Hematopoietic multipotent progenitor cell treated with erythropoietin and hydrocortisone succinate and interleukin-3 and kit ligand, for 8 days (in vitro differentiated cells): ENCODE measurements at places on chromosomes 1 and 21.
A peak's percentile ranks its signal among the peaks of the same experiment; 100 is the strongest.

- DNase-seq, result no peak
Measured at GRCh38 chr1:31627930-31628559, 10.6 kb downstream of the HCRTR1 start.

- no peak for DNase-seq
Measured at GRCh38 chr1:167703557-167703956, 18.2 kb upstream of the MPZL1 start.

DNA sequence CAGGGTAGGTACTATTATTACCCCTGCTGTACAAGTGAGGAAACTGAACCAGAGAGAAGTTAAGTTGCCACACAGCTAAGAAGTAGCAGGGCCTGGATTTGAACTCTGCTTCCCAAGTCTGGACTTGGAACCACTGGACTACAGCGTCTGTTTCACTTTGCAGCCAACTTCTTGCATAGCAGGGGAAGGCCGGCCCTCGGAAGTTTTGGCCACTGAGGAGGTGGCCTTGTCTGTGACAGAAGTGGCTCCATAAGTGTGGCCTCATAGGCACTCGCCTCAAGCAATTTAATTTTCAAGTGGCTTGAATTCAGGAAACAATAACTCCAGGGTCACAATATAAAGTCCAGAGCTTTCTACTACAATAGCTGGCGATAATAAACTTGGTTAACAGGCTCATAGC lies 41.4 kb downstream of the PLEKHA6 start:
- DNase-seq, result no peak

GRCh38 chr1:214018386-214019268 lies 30.9 kb downstream of the PROX1 start:
- DNase-seq, result no peak

DNA sequence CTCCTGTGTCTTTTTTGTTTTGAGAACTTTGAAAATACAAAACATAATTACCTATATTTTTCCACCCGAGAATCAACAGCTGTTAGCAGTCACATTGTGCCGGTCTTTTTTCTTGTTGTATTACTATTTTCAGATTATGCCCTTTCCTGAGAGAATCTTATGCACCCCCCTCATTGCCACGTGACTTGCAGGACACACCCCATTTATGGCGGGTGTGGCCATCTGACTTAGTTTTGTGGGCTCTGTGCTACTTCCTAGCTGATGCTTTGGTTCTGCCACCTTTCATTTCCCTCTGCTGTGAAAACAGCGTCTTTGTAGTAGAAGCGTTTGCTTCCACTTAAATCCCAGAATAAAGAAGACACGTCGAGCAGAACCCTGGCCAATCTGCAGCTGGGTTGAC lies 82.8 kb upstream of the SOX13 start:
- peak; percentile 19 for DNase-seq

DNA sequence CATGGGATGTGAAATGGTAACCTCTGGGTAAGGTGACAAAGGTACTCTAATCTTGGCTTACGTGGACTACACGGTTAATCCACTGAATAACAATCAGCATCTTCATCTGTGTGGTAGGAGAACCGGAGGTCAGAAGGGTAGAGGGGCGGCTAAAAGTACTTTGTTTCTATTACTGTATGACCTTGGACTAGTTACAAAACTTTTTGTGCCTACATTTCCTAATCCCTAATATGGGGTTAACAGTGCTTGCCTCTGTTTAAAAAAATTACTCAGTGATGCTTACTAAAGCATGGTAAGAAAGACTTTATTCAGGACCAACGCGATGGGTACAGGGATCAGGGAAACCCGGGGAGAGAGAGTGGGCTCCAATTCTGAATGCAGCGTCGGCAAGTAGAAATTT lies 1.7 kb upstream of the MRPS6 start:
- DNase-seq, result no peak

DNA sequence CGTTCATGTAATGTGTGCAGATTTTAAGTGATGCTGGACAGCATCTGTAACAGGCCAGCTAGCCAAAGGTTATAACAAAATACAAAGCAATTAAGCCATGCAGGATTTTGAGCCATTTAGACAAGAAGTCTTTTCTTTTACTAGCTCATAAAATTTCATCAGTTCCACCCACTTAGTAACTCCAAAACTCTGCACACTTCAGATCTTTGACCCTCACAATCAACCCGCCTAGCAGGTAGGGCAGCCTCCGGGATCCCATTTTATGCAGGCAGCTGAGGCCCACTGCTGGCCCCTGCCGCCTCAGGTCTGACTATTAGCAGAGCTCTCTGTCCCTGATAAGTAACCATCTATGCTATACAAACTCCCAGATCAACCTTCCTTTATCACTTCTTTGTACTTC lies 9.2 kb downstream of the LBR start:
- no peak for DNase-seq

DNA sequence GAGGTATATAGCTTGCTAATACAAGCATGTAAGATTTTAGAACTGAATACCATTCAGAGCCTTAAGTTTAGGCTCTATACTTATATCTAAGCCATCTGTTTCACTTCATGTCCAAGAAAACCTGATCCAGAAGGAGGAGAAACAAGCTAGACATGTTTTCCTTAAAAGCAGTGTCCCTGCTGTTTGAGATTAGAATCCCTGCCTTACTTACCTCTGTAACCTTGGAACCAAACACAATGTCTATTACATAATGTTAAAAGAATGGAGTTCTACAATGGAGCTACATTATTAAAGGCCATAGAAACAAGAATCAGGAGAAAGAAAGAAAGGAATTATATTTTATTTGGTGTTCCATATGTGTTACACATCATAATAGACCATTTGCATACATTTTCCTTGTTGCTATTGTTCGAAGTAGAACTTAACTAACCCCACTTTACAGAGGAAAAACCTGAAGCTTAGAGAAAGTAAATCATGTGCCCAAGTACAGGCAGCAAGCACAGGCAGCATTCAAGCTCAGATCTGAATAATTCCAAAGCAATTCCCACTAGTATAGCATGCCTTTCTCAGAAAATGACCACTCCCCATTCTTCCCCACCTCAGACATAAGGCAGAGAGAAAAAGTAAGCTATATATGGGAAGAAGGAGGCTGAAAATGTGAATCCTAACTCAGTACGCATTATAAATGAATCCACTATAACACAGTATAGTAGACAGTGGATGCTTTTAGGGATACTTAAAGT lies 380.1 kb upstream of the SPAG17 start:
- no peak for DNase-seq

DNA sequence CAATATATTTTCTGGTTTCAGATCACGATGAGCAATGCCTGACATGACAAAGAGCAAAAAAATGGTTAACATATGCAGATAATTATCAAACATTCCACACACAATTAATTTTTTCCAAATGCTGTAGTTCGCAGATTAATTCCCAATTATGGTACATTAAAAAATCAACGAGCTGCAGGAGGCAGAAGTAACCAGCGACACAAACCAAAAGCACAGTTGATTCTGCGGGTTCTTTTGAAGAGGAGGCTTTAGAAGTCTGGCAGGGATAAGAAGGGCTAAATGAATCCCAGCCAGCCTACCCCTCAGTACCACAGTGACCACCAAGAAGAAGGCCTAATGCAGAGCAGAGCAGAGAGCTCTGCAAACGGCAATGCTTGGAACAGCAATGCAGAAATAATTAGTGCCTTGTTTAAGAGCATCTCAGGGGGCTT lies 17.0 kb upstream of the KNCN start:
- no peak for DNase-seq

GRCh38 chr1:47388891-47389238 lies 27.2 kb upstream of the FOXE3 start:
- DNase-seq, result peak; percentile 61

DNA sequence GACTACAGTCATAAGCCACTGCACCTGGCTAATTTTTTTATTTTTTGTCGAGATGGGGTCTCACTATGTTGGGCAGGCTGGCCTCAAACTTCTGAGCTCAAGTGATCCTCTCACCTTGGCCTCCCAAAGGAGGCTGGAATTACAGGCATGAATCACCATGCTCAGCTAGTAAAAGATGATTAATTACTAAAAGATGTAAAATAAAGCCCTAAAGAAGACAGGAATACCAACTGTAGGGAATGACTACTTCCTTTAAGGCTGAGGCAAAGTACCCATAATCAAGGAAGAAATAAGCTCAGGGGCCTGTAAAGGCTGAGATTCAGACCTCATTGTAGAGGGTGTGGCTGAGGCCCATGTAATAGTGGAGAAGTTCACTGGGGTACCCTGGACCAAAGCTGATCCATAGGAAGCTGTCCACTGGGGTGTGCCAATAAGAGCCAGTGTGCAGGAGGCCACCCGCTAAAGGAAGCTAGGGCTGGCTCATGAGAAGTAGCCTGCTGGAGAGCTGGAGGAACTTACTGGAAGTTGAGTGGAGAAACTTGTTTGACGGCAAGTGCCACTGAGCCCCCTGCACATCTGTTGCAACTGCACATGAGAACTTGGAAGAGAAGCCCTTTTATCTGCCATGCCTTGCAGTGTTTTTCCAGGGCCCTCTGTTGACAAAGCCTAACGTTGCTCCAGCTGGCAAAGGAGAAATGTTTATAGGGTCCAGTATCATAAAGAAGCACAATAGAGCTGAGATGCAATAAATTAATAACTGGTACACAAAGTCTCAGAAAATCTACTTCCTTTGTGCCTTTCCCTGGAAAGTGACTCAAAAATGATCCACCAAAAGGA lies 17.8 kb upstream of the SERTAD4 start:
- no peak for DNase-seq

GRCh38 chr1:179545321-179545720 lies 30.4 kb downstream of the NPHS2 start:
- no peak for DNase-seq

DNA sequence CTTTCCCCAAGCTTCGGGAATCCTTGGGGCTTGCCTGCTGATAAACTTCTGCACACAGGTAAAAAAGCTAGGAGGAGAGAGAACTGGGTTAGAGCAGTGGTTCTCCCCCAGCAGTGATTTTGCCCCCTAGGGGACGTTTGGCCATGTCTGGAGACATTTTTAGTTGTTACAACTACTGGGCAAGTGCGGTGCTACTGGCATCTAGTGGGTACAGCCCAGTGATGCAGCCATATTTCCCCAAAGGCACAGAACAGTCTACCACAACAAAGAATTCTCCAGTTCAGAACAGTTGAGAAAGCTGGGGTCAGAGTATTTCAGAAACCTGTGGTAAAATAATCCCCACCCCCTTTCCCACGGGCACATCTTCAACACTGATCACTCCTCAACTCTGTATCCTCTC lies 41.3 kb downstream of the LRRC71 start:
- peak; percentile 56 for DNase-seq

DNA sequence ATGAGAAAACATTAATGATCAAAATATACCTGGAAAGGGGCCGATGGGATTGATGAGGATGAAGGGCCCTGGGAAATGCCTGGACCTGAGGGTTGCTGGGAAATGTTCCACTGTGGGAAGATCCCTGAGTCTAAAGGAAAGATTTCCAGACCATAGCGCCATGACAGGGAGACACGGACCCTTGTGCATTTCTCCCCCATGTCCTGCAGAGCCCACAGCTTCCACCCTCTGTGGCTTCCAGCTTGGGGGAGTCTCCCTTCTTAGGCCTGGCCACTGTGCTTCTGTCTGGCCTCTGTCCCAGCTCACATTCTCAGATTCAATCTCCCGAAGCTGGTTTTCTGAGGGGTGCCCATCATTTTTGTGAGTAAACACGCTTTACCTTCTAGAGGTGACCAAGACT lies 1.0 kb upstream of the PRAMEF12 start:
- DNase-seq, result no peak

DNA sequence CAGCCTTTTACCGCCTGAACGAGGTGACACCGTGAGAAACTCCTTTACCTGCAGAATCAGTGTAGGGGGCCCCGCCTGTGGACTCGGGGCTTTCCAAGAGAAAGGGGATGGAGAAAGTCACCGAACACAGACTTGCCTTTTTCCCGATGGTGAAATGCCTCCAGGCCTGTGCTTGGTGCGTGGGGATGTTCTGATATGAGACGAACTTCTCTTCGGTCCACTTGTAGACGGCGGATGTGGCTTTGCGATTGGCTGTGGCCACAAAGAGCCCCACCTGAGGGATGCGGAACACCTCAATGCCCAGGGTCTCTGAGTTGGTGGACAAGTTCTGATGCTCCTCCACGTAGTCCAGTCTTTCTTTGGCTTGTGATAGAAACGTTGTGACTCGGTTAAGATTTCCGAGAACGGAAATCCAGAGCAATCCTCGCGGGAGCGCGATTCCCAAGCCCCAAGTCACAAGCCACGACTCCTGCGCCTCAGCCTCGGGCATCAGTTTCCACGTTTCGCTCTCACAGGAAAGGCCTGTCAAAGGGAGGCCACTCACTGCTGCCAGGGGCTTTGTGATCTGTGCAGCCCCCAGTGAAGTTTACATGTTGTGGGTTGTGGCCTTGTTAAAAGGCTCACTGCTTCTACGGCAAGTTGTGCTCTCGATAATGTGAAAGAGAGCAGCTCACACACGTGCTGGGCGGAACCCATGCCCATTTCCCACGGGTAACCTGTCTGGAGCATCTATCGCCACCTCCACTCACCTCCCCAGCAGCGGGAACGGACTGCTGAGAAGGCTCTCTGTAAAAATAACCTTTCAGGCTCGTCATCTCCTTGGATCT lies 12.6 kb downstream of the KRTAP10-1 start:
- no peak for DNase-seq

DNA sequence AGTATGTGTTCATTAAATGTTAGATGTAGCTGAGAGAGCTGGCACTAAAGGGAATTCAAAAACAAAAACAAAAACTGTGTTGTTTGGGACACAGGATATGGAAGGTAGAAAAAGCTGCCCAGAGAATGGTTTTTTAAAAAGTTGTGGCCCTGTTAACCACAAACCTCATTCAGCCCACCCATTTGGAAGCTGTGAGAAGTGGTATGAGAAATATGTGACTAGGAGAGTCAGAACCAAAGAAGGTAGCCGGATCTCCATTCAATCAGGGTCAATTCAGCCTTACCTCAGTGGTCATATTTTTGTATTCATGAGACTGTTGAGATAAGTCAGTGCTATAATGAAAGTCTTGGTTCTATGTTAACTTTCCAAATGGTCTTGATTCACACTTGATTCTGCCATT lies 29.8 kb upstream of the CACYBP start:
- DNase-seq, result no peak

GRCh38 chr21:36245649-36246048 lies 74.3 kb upstream of the MORC3 start:
- no peak for DNase-seq

- no peak for DNase-seq
Measured at GRCh38 chr1:195113471-195113870, 1494.8 kb downstream of the KCNT2 start.
